GM23338 (cell line): ENCODE measurements at places on chromosomes 4 and X.
A peak's percentile ranks its signal among the peaks of the same experiment; 100 is the strongest.

DNA sequence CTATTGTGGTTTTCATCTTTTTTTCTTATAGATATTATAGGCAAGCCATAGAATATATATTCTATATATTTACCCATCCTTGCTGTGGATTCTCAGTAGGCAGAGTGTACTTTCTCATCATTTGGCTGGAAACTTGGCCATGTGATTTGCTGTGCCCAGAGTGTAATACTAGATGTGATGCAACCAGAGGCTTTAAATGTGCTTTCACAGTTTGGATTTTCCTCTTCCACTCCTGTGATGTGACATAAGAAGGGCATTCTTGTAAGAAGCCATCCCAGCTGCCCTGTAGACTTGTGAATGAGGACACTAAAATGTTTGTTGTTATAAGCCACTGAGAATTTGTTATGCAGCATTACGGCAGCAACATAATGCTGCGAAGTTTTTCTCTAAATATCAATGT is 10.4 kb upstream of the HPGDS start:
- DNase-seq: no peak

DNA sequence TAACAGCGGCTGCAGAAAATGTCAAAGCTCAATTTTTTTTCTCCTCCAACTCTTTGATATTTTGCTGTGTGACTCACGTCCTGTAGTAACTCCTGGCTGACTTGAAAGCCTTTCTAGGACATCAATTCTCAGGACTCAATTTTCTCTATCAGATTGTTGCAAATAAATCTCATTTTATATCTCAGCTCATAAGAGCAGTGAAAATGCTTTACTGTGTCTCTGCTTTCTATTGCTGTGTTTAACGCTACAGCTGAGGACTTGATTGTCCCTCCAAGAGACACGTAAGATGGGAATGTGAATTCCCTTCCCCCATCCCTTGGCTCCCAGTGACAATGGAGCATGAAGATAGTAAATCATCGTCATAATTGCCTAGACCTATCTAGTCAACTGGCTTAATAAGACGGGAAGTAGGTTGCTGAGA is 20.5 kb upstream of the CBR4 start:
- no peak for DNase-seq

DNA sequence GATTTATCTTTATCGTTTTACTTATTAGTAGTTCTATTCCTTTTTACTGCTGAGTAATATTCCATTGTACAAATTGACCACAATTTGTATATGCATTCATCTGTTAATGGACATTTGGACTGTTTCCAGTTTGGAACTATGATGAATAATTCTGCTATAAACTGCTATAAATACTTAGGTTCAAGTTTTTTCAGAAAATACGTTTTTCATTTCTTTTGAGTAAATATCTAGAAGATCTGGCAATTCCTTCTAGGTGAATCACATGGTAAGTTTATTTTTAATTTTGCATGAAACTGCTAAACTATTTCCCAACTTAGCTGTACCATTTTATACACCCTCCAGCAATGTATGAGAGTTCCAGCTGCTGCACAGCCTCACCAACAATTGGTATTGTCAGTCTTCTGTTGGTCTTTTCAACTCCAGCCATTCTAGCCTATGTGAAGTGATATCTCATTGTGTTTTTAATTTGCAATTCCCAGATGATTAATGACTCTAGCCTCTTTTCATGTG is 22.2 kb downstream of the LIN54 start:
- no peak for DNase-seq

DNA sequence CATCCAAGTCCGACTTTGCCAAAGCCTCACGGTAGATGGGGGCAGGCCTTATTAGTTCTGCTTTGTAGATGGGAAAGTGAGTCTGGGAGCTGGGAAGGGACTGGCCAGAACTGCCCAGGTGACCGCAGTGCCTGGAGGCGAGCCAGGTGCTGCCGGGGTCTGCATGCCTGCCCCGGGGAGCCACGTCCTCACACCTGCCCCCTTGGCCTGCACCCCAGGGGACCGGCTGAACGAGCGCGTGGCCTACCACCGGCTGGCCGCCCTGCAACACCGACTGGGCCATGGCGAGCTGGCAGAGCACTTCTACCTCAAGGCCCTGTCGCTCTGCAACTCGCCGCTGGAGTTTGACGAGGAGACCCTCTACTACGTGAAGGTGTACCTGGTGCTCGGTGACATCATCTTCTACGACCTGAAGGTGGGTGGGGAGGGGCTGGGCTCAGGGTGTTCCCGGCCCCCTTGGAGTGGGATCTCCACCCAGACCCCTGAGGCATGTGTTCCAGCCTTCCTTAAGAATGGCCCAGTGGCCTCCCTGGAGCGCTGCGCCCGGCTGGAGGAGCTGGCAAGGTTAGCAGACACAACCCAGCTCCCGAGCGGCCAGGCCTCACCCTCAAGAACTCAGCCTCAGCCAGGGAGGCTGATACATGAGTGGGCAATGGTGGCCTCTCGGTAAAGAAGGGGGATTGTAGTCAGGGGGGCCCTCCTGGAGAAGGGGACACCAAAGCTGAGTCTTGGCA is 32.1 kb upstream of the HTRA3 start:
- DNase-seq: no peak

- no peak for DNase-seq
Observed at GRCh38 chr4:179285696-179286095, 1843.5 kb upstream of the AGA start.

DNA sequence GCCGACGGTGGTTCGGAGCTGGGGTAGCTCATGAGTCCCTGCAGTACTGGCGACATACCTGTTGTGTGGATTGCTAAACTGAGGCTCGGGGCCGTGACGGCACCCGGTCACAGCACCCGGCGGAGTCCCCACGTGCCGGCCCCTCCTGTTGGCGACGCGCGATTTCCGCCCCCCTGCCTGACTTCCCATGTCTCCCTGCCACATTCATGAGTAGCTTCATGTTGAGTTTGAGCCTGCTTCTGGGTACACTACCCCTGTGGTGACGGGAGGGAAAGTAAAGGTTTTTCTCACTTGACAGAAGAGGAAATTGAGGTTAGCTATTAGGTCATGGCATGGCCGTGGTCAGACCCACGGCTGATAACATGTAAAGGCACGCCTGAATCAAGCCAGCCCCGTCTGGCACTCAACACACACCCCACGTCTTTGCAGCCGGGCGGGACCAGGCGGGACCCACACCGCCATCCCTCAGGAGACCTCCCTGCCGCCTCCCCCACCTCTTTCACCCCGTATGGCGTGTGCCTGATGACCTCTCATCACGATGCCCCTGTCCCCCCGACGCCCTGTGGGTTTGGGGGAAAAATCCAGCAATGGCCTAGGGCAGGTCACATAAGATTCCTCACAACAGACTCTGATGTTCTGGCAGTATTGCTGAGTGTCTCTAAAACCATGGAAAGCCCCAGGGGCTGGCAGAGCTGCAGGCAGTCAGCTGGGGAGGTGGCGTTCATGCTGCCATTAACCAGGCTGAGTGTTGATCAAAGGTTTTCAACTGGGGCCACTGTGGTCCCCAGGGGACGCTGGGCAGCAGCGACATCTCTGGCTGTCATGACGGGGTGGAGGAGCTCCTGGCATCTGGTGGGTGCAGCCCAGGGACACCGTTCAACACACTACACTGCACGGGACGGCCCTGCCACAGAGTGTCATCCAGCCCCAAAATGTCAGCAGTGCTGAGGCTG is 29.2 kb downstream of the P2RY8 start:
- no peak for DNase-seq

DNA sequence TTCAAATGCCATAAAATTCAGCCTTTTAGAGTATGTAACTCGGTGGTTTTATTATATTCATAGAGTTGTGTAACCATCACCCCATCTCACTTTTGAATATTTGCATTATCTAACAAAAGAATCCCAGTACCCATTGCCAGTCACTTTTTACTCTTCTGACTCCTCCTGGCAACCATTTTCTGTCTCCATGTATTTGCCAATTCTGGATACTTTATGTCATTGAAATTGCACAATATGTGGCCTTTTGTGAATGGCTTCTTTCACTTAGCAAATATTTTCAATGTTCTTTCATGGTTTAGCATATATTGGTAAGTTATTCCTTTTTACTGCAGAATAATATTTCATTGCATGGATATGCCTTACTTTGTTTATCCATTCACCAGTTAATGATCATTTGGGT is 79.9 kb downstream of the SLIT2 start:
- DNase-seq: no peak

DNA sequence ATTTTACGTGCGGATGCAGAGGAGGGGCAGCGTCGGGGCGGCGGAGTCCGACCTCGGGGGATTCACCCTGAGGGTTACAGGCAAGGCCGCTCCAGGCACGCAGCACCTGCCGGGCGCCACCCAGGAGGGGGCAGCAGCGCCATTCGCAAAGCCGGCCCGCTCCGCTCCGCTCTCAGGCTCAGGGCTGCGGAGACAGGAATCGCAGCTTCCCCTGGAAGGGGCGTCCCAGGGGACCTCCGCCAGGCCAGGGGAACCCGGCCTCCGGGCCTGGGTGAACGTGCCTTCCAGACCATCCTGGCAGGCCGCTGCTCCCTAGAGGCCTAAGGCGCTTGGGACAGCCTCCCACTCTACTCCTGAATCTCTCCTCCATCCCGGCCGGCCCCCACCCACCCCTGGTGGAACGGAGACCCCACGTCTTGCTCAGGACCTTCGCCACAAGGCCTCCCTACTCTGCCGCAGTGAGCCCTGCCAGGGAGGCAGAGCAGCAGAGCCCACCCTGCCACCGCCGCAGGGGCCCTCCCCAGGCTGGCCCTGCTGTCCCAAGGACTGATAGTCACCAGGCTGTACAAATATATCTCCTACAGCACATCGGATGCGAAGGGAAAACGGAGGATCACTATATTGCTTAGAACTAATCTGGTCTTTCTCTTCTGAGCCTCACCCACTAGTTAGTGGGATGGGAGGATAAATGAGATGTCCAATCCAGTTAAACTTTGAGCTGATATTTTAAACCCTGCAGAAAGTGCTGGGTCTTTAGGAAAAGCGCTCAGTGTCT is 115.0 kb downstream of the SMIM20 start:
- peak; percentile 26 for DNase-seq

GRCh38 chr4:161320377-161320776 is 843.4 kb downstream of the FSTL5 start:
- DNase-seq: peak; percentile 69

- DNase-seq: no peak
Observed at GRCh38 chrX:10608099-10608498, 12.3 kb downstream of the MID1 start.

GRCh38 chr4:153788413-153789276 is at the start of gene SFRP2:
SFRP2 (minus strand) TSS chr4:153789083; CDS start chr4:153788835, 248 bp downstream.
- DNase-seq: peak; percentile 96

DNA sequence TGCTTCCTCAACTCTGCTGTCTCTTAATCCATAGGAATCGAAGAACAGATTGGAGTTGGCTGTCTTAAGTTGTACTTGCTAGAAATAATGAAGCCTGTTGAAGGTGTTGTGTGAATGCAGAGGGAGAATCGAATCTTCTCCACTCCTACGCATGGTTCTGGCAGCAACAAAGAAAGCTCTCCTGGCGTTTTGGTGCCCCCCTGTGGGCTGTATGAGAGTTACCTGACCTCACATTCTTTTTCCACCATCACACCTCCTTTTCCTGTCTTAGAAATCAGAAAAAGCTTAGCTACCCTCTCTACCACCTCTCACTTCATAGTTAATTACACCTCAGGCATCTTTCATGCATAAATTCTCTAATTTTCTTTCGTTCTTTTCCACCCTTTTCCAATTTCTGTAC is 16.3 kb downstream of the KLF8 start:
- peak; percentile 64 for DNase-seq

- peak; percentile 68 for DNase-seq
Observed at GRCh38 chrX:66728818-66729271, 90.0 kb upstream of the EDA2R start.

DNA sequence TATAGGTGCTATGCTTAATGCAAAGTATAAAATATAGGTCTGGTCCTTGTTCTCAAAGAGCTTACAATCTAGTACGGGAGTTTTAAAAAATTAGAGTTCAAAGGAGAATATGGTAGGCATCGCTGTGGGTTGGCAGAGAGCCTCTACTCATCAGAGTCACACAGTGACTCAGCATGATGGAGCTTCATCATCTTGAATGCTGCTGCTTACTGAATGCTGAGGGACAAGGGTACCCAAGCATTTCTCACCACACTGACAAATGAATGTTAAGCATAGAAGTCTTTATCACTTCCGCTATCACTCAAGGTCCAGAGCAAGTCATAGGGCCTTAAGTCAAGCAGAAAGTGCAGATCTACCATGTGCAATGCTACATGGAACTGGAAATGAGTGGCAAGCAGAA is 268.6 kb upstream of the IGFBP7 start:
- no peak for DNase-seq

- DNase-seq: no peak
Observed at GRCh38 chr4:81346719-81347118, 125.0 kb downstream of the RASGEF1B start.

DNA sequence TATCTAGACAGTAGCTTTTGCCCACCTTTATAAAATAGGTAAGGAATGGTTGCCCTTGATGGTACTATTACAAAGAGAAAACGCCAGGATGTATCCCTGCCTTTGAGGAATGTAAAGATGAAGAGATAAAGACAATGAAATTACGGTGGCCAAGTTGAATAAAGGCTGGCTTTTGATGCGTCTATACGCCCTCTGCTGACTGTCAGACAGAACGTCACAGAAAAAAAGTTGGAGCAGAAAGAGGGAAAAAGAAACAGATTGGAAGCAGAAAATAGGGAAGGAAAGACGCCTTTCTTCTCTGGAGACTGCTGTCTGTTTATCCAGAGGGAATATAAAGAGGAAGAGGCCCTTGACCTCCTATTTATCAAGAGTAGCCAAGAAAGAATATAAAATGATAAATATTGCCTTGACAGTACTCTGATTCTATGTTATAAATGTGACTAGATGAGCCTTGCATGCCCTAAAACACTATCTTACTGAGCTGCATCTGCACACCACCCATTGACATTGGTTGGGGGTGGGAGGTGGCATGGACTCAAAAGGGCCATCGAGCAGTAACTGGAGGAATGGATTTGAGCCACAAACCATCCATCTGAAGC is 30.6 kb downstream of the PCDH19 start:
- peak; percentile 58 for DNase-seq

- DNase-seq: no peak
Observed at GRCh38 chr4:86334020-86334750, 25.7 kb downstream of the MAPK10 start.

DNA sequence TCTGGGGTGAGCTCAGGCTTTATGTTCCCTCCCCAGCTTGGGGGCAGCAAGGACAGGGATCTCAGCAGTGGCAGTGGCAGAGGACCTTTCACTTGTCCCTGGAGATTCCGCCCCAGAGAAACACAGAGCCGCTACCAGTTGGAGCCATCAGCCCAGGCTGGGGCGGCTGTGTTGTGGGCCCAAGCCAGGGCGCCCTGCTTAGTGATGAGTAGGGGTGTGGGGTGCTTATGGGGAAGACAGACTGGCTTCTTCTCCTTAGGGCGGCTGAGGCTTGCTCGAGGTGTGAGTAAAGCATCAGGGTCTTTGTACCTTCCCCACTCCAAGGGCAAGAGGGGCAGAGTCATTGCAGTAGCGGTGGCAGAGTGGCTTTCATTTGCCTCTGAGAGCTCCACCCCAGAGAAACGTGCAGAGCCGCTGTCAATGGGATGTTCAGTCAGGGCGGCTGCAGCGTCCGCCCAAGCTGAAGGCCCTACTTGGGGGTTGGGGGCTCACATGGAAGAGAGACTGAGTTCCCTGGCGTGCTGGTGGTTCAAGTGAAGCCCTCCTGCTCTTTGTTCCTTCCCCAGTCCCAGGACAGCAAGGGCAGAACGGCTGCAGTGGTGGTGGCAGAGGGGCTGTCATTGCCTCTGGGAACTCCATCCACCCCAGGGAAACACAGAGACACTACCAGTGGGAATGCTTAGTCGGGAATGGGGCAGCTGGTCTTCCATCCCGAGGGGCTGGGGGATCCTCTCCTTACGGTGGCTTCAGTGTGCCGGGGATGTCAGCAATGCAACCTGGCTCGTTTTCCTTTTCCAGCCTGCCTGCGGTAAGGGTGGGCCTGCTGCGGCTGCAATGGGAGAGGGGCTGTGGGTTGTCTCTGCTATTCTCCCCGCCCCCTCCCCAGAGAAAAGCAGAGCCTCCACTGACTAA is 2142.5 kb upstream of the TENM3 start:
- no peak for DNase-seq
